ENCODE measurements at places on chromosomes 6 and 20. TPM values are rescaled to one million over a fixed set of nuclear protein-coding genes. Genes with fewer than 3 reads are reported as not detected.

MUCL3 gene
- total RNA-seq = not detected

CRISP3 gene
- 1.3 TPM for total RNA-seq

LY6G6D gene
- total RNA-seq = not detected

PI16 gene
- total RNA-seq = 17.4 TPM

IL17A gene
- not detected for total RNA-seq

FUT9 gene
- not detected for total RNA-seq

TMC2 gene
- not detected for total RNA-seq

LAMA2 gene
- total RNA-seq = 188 TPM

NTSR1 gene
- total RNA-seq = not detected

DEF6 gene
- total RNA-seq = 0.96 TPM

LST1 gene
- 35.6 TPM for total RNA-seq

CYP24A1 gene
- not detected for total RNA-seq

AGPAT4 gene
- total RNA-seq = 1.3 TPM

MAN1A1 gene
- total RNA-seq = 6.2 TPM

CYP21A2 gene
- not detected for total RNA-seq

MCM3 gene
- 23.6 TPM for total RNA-seq

Data from heart right ventricle (tissue), 16 donors.